ENCODE measurements at places on chromosomes 6 and 20.

DNA sequence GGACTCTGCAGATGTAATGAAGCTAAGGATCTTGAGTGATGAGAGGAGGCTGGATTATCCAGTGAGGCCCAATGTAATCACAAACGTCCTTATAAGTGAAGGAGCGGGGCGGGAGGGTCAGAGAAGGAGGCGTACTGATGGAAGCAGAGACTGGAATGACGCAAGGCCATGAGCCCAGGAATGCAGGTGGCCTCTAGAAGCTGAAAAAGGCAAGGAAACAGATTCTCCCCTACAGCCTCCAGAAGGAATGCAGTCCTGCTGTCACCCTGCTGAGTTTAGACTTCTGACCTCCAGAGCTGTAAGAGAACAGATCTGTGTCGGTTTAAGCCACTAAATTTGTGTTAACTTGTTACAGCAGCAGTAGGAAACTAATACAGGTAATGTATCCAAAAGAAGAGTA is 227.9 kb downstream of the PTPRT start:
- no peaks in the 10 kb centered on the region for H3K36me3 ChIP-seq
- no peak for DNase-seq
- no peaks in the 10 kb centered on the region for H3K27me3 ChIP-seq
- H3K4me1 ChIP-seq = no peaks in the 10 kb centered on the region

GRCh38 chr6:130693944-130694343 is 133.3 kb upstream of the SMLR1 start:
- DNase-seq = no peak
- no peak overlapping the region for H3K4me3 ChIP-seq
- H3K27me3 ChIP-seq = no peaks in the 10 kb centered on the region

DNA sequence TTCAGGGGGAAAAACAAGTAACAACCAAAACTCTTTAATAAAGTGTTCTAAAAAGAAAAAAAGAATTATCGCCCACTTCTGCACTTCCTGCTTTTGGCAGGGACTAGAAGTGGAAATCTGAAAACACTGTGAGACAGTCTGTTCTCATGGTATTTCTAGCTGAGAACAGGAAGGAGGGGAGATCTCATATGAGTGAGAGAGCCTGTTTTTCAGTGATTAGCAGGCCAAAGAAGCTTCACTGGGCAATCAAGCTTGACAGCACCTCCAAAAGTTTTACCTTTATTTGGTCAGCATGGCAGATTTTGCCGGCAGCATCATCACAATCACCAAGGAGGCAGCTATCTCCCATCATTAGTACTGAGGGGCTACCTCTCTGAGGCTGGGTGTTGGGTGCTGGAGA is 79.5 kb upstream of the ATXN1 start:
- no peaks in the 10 kb centered on the region for H3K36me3 ChIP-seq
- no peak overlapping the region for H3K27ac ChIP-seq
- no peak overlapping the region for H3K4me3 ChIP-seq

DNA sequence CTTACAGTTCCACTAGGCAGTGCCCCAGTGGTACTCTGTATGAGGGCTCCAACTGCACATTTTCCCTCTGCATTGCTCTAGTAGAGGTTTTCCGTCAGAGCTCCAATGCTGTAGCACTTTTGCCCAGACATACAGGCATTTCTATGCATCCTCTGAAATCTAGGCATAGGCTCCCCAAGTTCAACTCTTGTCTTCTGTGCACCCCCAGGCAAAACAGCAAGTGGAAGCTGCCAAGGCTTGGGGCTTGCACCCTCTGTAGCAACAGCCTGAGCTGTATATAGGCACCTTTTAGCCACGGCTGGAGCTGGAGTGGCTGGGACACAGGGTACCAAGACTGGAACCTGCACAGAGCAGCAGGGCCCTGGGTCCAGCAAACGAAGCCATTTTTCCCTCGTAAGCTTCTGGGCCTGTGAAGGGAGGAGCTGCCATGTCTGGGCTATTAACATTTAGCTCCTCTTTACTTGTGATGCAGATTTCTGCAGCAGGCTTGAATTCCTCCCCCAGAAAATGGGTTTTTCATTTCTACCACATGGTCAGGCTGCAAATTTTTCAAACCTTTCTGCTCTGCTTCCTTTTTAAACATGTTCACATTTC is 596.2 kb upstream of the ADGRB3 start:
- no peak for DNase-seq
- no peaks in the 10 kb centered on the region for H3K27me3 ChIP-seq
- H3K4me3 ChIP-seq = no peak overlapping the region
- H3K36me3 ChIP-seq = no peaks in the 10 kb centered on the region
- no peak overlapping the region for H3K27ac ChIP-seq
- H3K4me1 ChIP-seq = no peaks in the 10 kb centered on the region

DNA sequence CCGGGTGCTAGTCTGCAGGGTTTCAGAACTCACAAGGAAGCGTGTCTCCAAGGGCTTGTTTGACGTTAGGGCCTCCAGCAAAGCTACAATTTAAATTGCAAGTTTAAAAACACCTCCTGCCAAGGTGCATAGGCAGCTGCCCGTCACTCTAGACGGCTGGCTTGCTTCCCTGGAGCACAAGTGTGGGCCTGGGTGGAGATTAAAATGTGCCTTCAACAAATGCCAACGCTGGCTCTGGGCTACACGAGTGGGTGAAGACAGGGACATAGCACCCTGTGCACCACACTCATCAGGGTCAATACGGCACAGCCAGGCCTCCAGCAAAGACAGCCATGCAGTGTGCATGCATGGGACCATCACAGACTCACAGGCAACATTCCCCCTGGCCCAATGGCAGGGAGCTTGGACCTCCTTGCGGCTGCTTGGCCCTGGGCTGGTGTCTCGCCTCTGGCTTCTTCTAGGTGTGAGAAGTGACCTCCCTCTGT is 48.4 kb upstream of the FRMD1 start:
- DNase-seq = no peak
- no peak overlapping the region for H3K27ac ChIP-seq
- H3K36me3 ChIP-seq = no peaks in the 10 kb centered on the region
- no peaks in the 10 kb centered on the region for H3K4me1 ChIP-seq
- no peak overlapping the region for H3K4me3 ChIP-seq

GRCh38 chr20:46970937-46971630 is 76.4 kb downstream of the EYA2 start:
- no peak overlapping the region for H3K27ac ChIP-seq
- DNase-seq = no peak
- peaks cover 24% of the 10 kb centered on the region for H3K4me1 ChIP-seq
- H3K36me3 ChIP-seq = no peaks in the 10 kb centered on the region

Data from T-helper 2 cell treated with Interferon-gamma antibody and Interleukin-4, amounts not matched to agents 5 μg/mL and 100 μg/mL, for 36 hours (primary cell).